Caudate nucleus (tissue), 63 donors: ENCODE measurements at places on chromosomes 16 and 17.

GRCh38 chr16:57590654-57591085, 37.8 kb upstream of the ADGRG1 start:
- no peak for DNase-seq

GRCh38 chr17:8481703-8482102, 46.0 kb downstream of the NDEL1 start:
- no peak for DNase-seq

DNA sequence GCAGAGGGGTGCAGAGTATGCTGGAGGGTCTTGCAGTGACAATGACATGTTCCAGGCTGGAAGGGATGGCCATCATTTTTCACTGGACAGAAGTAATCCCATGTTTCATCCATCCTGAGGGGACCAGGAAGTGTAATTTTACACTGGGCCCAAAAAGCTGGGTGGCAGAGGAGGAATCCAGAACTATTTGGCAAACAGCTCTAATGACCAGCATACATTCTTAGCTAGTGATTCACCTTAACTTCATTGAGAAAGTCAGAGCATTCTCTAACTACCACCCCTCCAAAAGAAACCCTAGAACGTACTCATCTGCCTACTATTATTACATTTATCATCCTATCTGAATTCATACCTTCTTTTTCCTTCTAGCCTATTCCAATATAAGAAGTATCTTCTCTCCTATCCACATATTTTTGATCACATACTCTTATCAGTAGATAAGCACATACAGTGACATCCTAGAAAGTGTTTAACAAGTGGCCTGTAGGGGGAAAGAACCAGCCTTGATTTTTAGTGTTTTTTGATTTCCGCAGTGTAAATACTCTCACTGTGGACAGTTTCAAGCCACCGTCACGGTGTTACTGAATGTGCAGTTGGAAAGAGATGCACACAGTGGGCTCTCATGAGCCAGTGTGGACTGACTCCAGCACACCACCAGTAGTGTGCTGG, 118.1 kb downstream of the FTO start:
- DNase-seq = no peak

DNA sequence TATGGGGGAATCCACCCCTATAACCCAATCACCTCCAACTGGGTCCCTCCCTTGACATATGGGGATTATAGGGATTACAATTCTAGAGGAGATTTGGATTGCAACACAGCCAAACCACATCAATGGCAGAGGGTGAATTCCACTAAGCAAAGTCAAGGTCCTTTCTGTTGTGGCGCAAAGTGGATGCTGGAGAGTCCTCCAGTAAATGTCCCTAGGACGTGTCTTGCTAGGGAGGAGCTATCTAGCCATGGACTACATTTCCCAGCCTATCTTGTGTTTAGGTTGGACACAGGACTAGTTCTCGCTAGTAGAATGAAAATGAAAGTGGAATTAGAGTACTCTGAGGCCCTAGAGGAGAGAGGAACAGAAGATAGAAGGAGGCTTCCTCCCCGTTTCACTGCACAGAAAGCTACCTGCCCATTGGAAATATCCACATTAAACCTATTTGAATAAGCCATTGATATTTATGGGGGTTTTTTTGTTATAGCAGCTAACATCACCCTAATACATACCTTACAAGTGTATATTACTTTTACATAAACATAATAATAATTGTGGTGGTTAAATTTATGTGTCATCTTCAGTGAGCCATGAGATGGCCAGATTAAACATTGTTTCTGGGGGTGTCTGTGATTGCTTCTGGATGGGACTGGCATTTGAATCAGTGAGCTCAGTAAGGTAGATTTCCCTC, 56.7 kb upstream of the ERCC4 start:
- DNase-seq = no peak

- DNase-seq = no peak
These were observed 13.9 kb downstream of the ITPRIPL2 start for GRCh38 chr16:19127674-19128131.

GRCh38 chr17:82959242-82959930, 119.6 kb upstream of the ZNF750 start:
- no peak for DNase-seq

DNA sequence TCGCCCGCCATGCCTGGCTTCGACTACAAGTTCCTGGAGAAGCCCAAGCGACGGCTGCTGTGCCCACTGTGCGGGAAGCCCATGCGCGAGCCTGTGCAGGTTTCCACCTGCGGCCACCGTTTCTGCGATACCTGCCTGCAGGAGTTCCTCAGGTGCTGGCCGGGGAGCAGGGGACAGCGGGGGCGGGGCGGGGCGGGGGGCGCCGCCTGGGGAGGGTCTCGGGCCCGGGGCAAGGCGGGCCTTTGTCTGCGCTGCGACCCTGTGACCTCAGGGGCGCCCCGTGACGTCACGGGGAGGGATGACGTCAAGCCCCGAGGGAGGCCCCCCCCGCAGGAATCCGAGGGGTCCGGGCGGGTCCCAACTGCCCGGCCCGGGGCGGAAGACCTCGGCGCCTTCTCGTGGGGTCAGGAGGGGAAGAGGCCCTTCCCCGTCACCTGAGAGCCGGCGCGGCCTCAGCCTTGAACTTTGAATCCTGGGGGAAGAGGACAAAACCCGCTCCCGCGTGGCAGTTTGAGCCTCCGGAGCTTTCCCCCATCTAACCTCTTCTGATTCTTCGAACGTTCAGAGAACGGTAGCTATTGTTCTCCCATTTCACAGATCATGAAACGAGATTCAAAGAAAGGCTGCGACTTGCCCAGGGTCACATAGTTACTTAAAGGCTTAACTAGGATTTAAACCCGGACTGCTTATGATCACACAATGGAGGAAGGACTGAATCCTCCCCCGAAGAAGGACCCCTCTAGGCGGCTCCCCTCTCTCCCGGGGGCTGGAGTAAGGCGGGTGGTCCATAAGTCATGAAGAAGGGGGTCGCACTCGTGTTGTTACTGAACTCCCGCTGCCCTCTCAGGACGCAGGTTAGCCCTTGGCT, 527 bp downstream of the TRAF4 start:
- DNase-seq = peak; percentile 82

DNA sequence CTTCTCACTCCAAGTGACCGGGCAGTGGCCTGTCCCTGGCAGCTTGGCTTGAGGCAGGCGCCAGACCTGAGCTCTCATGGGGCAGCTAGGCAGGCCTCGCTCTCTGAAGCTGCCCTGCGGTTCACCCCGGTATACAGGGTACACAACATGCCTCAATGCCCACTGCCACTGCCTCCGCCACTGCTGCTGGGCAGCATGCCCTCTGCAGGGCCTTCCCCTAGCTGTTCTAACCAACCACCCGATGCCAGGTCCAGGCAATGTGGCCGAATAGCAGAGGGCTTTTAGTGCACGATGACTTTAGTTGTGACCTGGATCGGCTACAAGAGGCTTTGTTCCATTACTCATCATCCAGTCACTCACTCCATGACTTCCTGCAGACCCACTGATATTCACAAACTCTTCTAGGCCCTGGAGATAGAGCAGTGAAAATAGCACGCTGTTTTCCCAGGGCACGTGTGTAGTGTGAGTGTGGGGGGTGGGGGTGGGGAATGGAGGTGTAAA, 19.7 kb downstream of the CDC42EP4 start:
- peak; percentile 71 for DNase-seq

- no peak for DNase-seq
These were observed 6.2 kb downstream of the ZNF423 start for GRCh38 chr16:49849754-49850108.

DNA sequence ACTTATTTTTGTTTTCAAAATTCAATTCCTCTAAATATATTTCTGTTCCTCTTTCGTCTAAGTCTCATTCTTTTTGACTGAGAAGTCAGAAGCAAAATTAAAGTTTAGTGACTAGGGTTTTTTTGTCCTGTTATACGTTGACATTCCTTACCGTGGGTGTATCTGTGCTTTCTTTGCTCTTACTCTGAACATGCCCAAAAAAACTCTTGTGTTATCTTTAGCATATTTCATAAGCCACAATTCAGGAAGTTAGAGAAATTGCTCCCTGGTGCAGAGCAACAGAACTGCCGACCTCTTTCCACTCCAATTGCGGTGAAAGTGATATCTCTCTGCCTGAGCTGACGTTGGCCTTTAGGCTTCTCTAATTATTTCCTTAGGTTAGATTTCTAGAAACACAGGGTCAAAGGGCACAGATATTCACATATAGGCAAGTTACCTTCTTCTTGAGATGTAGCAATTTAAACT, 65.7 kb downstream of the CENPV start:
- no peak for DNase-seq

DNA sequence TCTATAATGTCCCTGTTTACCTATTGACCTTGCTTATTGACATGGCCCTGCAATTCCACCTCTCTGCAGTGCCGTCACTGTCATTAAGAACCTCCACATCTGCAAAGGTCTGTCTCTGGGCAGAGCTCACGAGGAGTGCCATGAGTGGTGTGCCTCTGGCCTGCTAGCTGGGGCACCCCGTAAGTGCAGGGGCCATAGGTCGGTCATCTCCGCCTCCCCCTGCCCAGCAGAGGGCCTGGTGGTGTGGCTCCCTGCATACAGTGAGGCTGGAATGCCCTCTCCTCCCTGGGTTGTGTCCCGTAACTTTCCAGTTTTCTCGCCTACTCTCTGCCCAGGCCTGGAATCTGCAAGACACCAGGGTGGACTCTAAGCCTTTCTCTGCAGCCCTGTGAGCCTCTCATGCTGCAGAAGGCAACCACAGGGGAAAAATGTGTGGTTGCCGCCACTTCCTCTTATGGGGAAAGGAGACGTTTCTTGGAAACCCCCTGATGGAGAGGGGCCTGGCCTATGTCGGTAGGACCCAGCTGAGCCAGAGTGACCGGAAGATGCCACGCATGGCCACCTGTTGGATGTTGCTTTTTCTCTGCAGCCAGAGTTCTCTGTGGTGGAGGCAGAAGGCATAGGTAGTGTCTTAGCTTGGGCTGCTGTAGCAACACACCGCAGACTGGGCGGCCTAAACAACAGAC, 2.7 kb upstream of the SNX20 start:
- no peak for DNase-seq

- DNase-seq = no peak
These were observed 3.6 kb downstream of the IRF8 start for GRCh38 chr16:85902366-85903155.
